ENCODE measurements at places on chromosomes 4 and X.
A peak's percentile ranks its signal among the peaks of the same experiment; 100 is the strongest.

GRCh38 chr4:123856689-123857545 is 460.3 kb downstream of the SPRY1 start:
- peak; percentile 55 for DNase-seq

DNA sequence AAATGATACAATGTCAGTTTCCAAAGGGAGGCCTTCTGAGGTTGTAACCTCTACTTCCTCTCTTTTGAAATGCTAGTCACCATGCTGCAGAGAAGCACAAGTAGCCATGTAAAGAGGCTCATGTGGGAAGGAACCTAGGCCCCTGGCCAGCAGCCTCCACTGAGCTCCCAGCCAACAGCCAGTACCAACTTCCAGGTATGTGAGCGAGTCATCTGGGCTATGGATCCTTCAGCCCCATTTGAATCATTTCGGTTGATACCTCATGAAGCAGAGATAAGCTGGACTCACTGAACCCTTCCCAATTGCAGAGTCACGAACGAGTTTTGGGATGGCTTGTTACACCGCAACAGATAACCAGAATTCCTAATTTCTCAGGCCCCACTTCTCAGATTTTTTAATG is 187.0 kb upstream of the LDB2 start:
- no peak for DNase-seq

DNA sequence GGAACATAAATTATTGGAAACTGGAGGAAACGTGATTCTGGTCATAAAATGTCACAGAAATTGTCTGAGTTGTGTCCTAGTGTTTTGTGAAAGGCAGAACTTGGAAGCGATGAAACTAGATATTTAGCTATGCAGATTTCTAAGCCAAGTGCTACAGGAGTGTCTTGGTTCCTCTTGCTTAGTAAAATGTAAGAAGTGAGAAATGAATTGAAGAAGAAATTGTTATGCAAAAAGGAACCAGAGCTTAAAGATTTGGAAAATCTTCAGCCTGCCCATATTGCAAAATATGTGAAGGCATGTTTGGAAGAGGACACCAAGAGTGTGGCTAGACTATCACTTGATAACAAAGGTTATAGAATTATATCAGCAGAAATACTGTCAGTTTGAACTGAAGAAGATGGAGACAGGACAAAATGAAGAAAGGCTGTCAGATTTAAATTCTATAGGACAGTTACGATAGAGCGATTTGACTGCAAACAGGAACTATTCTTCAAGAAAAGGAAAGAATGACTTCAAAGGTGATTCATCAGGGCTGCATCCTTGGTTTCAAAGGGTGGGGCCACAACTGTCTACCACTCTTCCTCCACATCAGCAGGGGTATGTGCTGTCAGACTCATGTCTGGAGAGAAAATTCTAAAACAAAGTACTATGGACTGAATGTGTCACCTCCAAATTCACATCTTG is 9.4 kb upstream of the CDS1 start:
- DNase-seq = no peak

DNA sequence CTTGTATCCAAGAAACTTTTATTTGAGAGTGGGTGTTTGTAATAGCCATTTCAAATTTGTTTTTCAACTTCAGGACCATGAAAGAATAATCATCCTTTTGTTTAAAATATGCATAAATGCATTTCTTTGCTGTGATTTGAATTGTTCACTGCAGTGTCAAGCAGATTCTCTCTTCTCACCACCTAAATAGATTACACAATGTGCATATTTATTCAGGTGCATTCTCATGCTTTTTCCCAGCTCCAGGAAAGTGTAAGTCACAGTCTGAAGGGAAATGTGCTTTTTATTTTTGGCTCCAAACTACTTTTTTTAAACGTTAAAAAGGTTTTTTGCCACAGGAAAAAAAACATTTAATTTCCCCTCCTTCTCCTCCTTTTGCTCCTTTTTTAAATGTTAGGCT is 17.5 kb downstream of the C4orf33 start:
- no peak for DNase-seq

- no peak for DNase-seq
These were observed 53.9 kb upstream of the RPS6KA3 start for GRCh38 chrX:20320461-20321159.

DNA sequence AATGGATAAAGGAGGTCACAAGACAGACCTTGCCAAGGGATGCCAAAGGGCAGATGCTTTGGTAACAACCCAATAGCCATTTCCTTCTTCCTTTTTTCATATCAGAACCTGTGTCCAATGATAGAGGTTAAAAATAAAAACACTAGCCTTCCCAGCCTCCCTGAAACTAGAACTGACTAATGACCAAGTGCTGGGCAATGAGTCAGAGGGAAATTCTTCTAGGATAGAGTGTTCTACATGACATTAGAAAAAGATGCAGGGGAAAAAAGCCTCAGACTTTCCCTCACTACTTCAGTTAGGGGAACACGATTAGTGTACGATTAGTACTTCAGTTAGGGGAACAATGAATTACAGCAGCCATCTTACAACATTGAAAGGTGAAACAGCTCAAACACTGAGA is 29.3 kb upstream of the FAM47C start:
- no peak for DNase-seq

- no peak for DNase-seq
These were observed 33.5 kb downstream of the SMS start for GRCh38 chrX:21974011-21974385.

DNA sequence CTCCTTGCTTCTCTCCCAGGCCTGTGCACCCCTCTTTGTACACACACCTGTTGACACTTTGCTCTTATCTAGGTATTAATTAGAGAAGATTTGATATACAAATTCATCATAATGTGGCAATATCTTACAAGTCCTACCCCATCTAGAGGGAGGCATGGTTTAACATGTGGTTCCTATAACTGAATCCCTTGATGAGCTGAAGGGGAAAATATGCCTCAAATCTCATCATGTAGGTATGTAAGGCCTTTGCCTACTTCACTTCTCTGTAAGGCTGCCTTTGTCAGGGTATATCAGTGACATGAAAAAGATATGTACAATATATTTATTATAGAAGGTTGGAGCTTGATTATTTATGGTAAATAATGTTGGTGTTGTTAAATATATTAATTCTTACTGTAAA is 31.9 kb downstream of the HTR2C start:
- no peak for DNase-seq

DNA sequence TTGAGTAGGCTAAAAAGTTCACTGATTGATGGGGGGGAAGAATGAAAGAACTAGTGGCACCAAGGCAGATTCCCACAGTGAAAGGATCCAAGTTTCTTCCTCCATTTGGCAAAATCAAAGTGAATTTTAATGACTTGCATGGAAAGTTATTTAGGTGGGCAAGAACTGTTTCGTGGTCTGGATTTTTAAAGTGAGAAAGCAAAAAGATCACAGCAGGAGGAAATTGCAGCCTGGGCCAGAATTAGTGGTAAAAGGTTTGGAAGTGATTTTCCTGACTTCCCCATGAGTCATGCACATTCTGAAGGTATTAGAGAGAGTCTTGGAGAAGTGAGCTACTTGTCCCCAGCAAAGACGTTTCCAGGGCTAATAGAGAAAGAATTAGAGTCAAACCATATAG is 207.8 kb downstream of the ANTXR2 start:
- no peak for DNase-seq

DNA sequence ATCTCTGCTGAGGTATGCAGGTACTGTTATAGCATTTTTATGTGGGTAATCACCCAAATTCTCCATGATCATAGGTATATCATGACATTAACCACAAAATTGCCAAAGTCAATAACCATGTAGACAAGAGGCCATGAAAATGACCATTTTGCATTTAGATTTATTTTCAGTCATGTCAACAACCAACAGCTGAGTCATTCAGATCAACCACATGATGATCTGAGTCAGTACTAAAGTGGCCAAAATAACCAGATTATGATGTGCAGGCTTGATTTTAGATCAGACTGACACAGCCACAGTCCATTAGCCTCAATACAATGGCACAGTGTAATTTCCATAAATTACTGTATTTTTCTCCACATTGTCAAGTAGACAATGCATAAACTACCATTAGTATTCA is 240.5 kb downstream of the GRIA3 start:
- no peak for DNase-seq

- DNase-seq = no peak
These were observed 5.1 kb upstream of the GABRQ start for GRCh38 chrX:152632445-152633097.
